ENCODE measurements at places on chromosomes 4 and X.

GRCh38 chr4:6128221-6128850 is 72.0 kb downstream of the JAKMIP1 start:
- no peak for DNase-seq

DNA sequence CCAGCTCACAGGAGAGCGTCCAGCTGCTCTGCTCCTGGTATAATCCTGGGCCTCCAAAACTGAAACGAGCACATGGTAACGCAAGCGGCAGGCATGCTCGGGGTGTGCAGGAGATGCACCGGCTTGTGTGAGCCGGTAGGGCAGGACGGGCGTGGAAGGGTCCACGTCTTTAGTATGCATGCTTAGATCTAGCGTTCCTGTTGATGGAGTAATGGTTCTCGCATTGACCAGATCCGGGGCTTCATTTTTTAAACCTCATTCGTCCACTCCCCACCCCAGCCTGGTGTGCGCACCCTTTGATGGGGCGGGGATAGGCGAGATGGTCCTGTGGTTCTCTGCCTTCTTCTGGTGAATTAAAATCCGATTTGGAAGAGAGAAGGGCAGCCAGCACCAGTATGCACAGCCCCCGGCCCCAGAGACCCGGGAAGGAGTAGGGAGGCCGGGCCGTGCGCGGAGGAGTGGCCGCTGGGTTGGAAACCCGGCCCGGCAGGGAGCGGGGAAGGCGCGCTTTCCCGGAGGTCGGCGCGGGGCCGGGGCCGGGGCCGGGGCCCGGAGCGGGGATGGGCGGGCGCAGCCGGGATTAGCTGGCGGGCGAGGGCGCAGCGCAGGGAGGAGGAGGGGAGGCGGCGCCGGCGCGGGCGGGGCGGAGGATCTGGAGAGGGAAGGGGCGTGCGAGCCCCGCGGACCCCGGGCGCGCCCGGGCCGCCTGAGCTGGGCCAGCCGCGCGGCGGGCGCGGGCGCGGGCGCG is 39.9 kb downstream of the FAM149A start:
- no peak for DNase-seq

DNA sequence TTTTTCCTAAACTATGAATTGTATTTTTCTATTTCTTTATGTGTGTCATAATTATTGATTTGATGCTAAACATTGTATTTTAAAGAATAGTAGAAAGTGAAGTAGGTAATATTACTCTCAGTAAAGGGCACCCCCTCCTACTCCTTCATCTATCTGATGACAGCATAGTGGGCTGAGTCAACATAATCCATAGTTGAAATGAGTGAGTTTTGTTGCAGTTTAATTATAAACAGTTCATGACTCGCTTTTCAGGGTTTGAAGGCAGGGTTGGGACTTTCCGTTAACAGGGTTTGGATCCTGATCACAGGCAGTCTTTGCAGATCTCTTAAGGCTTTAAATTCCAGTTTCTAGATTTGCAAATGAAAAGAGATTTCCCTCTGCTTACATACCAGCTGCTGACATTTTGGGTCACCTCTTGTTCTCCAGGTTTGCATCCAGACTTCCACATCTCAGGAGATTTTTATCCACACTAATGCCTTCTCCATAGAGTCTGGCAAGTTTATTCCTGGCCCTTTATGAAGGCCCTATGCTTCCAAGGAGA is 54.0 kb upstream of the TACR3 start:
- no peak for DNase-seq

- no peak for DNase-seq
Measured at GRCh38 chr4:1676605-1677525, 7.2 kb downstream of the FAM53A start.

DNA sequence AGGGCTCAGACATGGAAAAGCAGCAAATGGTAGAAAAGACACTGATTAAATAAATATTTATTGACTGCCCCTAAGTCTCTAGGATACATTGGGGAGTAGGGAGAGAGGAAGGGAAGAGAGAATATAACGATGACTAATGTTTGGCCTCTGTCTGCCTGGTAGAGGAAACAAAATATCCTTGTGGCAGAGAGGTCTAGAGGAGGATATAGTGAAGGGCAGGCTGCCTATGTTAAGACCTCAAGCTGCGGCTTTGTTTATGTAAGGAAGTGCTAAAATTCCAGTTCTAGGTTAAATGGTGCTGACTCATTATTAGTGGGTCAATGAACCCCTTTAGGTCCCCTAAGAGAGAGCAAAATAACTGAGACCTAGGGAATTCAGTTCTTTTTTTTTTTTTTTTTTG is 427.3 kb upstream of the FTHL17 start:
- DNase-seq = no peak

DNA sequence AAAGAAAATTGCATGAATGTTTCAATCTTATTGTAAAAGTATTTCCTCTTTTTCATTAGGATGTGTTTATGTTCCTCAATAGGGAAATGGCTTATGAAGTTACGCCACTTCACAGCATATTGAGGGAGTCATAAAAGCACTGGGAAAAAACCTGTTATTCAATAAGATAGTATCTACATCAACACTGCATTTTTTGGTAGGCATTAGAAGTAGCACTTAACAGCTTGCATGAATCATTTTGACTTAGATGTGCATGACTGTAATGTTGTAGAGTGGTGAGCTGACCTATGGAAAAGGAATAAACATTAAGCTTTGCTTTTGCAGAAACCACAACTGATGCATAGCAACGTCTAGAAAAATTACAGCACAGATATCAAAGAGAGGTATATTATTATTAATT is 111.2 kb upstream of the GRXCR1 start:
- DNase-seq = no peak

- no peak for DNase-seq
Measured at GRCh38 chr4:86630629-86631028, 36.5 kb downstream of the PTPN13 start.

All from CD4-positive, alpha-beta T cell treated with Interleukin-21 for 1 hour (primary cell).